ENCODE measurements at places on chromosomes 12 and 14.

DNA sequence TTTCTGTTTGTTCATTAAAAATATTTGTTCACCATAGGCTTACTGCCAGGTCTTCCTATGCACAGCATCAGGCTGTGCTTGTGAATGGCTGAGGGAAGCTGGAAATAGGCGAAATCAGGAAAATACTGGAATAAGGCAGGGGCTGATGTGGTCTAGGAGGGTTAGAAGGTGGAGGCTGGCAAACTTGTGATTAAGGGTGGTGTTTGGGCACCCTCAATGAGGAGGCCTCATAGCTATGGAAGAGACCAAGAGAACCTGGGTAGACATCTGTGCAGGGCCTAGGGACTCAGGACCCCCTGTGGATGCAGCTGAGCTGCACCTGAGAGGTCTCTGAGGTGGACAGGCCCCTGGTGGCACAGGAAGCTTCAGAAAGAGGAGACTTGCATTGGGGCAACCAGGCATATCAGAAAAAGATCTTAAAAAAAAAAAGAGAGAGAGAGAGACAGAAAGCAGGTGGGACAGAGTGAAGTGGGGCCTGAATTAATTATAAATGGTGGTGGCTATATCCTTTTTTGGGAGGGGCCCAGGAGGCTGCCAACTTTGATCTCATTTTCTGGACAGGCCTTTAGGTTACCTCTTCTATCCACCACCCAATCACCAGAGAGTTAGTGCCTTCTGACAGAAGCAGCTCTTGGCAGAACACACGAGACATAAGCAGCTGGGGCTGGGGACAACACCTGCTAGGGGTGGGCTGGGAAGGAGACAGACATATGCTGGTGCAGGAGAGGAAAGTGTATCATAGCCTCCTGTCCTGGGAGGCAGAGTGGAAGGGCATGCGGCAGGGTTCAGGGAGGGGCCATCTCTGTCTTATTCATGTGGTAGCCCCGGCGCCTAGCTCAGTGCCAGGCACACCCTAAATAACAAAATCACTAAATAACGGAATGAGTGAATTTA is 46.7 kb upstream of the ATP23 start:
- DNase-seq: no peak

GRCh38 chr12:40232602-40233001 is 7.8 kb downstream of the LRRK2 start:
- DNase-seq: no peak

DNA sequence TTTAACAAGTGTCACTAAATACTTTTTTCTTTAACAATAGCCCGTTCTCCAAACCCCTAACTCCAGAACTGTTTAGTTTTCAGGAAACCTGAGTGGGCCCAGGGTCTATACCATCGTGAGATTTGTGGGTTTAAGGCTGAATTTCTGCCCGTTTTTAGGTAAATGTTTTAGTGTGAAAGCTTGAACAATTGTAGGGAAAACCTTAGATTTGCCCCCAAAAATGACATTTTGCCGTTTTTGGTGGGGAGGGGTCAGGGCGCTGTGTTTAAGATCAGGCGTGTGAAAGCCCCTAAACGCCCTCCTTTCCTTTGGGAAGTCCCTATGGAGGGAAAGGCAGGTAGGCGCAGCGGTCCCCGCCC is 320 bp upstream of the PRPF39 start:
- DNase-seq: no peak

DNA sequence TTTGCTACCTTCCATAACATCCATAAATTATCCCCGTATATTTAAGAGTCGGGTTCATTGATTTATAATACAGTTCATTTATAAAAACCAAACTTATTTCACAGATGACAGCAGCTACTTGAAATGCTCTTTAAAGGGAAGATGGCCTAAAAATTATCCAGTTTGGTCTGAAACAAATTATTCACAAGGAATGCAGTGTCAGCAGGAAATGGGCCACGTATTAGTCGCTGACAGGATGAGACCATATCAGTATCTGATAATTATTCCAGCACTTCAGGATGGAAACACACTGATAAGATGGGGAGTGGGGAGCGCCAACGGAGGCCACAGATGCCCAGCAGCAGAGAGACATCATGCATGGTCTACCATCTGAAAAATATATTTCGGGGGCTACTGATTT is 60.5 kb upstream of the TMEM132D start:
- DNase-seq: no peak

DNA sequence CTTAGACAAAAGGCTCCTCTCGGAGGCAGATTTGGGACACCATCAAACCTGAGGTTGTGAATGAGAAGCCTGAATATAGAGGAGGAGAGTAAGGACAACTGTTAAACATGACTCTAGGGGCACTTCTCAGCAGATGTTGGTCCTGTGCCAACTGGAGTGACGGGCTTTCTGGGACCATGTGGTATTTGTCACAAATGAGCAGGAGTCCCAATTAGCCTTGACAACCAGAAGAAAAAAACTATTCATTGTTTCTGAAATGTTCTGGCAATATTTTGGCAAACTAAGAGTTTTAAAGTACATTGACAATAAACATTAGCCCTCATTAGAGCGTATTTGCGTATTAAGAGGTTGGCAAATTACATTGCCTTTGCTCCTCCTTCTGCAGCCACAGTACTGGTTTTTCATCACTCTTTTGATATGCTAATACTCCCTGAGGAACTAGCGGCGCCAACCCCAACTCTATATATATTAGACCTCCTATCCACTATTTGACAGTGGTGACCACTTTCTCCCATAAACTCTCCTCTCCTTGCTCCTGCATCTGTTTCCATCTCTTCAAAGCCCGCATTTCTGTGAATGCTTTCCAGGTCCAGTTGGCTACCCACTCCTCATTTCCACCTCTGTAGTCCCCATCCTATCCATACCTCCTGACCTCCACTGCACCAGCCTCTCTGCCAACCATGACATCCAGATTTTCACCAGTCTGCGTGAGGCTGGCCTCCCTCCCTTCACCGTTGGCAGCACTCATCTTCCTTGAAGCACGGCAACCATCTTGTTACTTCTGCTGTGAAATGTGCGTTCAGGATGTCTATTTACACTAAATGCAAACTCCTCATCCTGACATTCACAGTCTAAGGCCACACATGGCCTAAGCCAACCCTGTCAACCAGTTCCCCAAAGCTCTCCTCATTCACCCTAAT is 100.7 kb downstream of the ZFC3H1 start:
- DNase-seq: no peak

DNA sequence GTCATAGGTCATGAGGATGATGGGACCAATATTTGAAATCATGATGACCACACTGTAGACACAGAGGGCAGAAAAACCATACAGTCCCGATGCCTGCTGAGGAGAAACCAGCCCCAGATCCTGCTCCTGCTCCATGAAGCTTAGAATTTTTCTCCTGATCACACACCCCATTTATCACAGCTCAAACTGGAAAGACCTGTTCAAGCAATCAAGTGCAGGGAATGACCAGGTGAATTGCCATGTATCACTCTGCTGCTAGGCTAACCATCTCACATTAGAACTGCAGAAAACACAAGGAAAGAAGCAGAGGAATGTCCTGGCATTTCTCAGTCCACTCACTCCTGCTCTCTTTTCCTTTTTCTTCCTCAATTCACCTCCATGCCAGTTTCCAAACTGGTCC is 18.1 kb downstream of the MANSC1 start:
- DNase-seq: no peak

- no peak for DNase-seq
Measured at GRCh38 chr12:724194-724855, 28.1 kb upstream of the WNK1 start.

DNA sequence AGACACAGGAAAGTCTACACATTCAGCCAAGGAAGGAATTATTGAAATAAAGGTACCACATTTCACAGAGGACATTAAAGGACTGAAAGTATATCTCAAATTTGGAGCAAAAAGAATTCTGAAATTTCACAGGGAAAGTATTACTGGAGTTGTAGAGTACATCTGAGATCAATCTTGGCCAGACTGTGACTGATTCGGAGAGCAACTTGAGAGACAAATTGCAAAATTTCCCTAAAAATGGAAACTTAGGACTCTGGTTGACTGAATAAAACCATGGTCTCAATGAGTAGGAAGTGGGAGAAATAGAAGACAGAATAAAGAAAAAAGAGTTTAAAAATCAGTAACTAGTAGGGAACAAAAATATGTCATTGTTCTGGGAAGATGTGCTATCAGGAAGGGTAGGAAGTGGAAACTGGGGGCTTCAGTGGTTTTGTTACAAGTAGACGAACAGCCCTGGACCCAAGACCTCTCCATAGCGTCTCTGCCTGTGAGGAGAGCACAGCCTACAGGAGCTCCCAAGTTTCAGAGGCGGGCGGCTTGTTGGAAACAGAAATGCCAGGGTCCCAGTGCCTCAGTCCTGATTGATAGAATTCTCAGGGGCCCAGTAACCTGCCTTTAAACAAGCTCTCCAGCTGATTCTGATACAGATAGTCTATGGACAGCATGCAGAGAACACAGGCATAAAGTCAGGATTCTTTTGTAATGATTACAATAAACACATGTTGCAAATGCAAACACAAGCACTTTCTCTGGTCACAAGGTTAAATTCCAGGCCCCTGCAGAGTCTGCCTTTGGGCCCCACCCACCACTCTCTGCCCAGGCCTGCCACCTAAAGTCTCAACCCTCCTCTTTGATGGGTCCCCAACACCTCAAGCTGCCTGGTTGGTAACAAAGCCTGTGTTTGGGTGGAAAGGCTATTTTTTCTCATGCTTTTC is 63.1 kb downstream of the BBS10 start:
- no peak for DNase-seq

- no peak for DNase-seq
Measured at GRCh38 chr12:107103097-107103496, 9.7 kb upstream of the CRY1 start.

- DNase-seq: no peak
Measured at GRCh38 chr12:81021834-81022233, 56.0 kb upstream of the ACSS3 start.

DNA sequence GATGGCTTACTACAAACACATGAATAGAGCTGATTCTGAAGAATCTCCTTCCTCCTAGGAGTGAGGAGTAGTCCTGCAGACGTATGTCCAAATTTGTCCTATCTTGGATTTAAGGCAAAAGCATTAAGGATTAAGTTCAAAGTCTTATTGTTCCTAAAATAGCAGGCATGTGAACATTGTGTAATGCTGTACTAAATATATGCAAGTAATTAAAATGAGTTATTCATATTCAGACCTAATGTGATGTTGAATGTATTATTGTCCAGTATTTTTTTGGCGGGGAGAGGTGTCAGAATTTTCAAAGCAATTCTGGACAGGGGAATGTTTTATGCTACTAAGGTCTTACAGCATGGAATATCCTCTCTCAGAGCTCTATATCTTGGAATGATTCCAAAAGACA is 60.7 kb upstream of the STK38L start:
- no peak for DNase-seq

- no peak for DNase-seq
Measured at GRCh38 chr14:68561531-68562007, 231.3 kb downstream of the ZFP36L1 start.

- DNase-seq: no peak
Measured at GRCh38 chr12:62761658-62762057, 173.3 kb downstream of the PPM1H start.

DNA sequence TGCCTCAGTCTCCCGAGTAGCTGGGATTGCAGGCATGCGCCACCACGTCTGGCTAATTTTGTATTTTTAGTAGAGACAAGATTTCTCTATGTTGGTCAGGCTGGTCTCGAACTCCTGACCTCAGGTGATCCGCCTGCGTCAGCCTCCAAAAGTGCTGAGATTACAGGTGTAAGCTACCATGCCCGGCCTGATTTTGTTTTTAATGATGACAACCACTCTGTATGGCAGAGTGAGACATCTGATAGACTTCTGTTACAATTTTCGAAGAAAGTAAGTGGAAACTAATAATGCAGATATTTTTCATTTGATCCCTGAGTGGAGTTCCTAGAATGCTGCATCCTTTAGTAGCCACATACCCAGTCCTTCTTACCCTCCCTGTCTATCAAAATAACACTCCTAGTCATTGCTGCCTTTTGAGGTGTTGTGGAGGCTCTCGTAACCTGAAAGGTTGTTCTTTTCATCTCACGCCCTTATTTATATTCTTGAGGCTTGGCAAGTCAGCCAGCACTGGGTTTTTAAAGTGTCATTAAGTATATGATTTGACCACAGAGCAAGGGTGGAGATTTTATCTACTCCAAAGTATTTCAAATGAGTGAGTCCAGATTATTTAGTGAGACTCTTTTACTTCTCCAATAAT is 5.9 kb upstream of the EID3 start:
- DNase-seq: no peak

DNA sequence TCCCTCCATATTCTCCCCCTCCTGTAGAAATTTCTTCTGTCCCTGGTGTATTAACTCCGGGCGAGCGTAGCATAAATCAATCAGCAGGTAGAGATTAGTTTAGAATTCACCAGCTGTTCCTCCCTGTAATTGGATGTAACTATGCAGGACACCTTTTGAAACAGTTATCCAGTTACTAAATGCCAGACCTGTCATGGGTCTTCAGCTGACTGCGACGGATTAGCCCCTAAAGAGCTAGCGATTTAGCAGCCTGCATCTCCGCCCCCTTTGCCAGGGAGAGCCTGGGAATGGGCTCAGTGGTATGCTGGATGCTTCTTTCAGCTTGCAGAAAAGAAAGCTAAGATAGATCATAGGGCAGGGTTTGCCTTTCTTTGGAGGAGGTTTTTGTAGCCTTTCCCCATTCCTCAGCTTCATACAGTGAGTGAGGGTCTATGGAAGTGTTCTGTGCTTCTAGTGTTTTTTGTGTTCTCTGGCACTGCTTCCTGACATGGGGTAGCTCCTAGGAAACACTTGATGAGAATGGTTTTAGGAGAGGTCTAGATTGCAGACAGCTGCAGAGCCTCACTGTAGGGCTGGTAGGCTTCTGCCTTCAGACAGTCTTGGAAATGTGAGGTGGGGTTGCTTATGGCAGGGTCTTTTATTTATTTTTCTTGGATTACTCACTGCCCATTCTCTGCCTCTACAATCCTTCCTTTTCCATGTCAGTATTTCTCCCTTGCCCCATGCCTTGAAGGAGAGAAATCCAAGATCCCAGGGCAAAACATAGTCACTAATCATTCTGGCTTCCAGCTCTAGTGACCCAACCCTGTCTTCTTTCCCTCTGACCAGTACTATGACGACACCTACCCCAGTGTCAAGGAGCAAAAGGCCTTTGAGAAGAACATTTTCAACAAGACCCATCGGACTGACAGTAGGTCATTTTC is 16.7 kb downstream of the COPZ1 start:
- no peak for DNase-seq

GRCh38 chr12:15883536-15883935 is 1.3 kb downstream of the STRAP start:
- no peak for DNase-seq

DNA sequence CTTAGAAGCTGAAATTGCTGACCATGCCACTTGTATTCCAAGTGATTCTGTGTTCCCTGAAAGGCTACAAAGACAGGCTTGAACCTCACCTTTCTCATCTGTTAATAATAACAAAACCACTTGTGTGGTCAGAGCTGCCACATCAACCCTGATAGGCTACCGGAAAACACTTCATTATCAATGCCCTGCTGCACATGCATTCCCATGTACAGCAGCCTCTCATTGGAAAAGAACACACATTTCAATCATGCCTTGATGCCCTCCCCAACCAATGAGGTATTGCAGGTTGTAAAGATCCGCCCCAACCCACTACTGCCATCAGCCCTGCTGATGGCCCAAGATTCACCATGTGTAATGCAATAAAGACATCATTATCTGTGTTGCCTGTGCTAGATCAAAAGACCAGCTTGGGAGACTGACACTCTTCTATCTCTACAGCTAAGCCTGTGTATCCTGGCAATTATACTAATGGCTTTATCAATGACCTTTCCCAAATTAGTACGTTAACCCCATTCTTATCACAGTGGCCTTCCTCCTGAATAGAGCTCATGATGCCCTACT is 2.8 kb downstream of the GPR19 start:
- DNase-seq: no peak

- no peak for DNase-seq
Measured at GRCh38 chr14:68519671-68520187, 273.1 kb downstream of the ZFP36L1 start.

- no peak for DNase-seq
Measured at GRCh38 chr12:122985338-122986257, 5.1 kb downstream of the ARL6IP4 start.

Data from liver (tissue), 10 donors.